Kidney (tissue), 22 donors: ENCODE measurements at places on chromosomes 16 and 17. TPM values are rescaled to one million over a fixed set of nuclear protein-coding genes. Genes with fewer than 3 reads are reported as not detected.

- peak; percentile 53 for DNase-seq
These were observed 328.7 kb downstream of the WWOX start for GRCh38 chr16:78428193-78428592.

GRCh38 chr17:540631-541030 lies 174.0 kb downstream of the VPS53 start:
- DNase-seq, result no peak

The CDRT15L2 gene
- polyA plus RNA-seq, result not detected

- DNase-seq, result no peak
These were observed 6.0 kb downstream of the PLLP start for GRCh38 chr16:57278494-57278893.

DNA sequence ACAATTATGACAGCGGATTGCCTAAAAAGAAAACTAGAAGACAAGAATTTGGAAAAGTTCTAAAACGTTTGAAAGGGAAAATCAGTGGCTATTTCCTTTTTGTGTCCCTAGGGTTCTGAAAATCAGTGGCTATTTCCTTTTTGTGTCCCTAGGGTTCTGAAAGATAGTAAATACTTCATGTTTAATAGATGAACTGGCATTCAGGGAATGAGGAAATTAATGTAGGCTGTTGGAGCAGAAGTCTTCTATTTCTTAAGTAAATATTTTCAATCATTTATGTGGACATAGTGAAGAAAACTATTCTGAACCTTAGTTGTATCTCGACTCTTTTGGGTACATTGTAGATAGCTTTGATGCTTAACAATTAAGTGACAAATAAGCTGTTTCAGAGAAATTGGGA lies 78.9 kb downstream of the SHISA6 start:
- no peak for DNase-seq

The TBC1D3H gene
- not detected for polyA plus RNA-seq

The NRN1L gene
- 1.2 TPM for polyA plus RNA-seq

GRCh38 chr17:72113751-72114150 lies 7.1 kb upstream of the SOX9 start:
- no peak for DNase-seq

DNA sequence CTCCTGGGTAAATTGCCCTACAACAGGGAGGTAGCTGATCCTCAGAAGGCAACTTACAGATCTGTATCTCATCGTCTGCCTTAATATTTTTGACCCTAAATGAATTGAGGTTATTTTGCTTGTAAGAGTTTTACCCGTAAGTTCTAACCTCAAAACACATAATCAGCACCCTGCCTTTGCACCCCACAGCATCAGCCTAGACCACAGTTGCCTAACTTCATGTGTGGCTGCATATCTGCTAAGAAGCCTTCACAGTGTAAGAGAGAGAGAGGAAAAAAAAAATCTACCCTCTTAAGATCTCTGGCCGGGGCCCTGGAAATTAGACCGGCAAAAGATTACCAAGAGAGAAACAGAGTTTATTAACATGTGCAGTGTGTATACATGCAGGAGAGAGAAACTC lies 76.9 kb downstream of the ARHGAP44 start:
- no peak for DNase-seq

DNA sequence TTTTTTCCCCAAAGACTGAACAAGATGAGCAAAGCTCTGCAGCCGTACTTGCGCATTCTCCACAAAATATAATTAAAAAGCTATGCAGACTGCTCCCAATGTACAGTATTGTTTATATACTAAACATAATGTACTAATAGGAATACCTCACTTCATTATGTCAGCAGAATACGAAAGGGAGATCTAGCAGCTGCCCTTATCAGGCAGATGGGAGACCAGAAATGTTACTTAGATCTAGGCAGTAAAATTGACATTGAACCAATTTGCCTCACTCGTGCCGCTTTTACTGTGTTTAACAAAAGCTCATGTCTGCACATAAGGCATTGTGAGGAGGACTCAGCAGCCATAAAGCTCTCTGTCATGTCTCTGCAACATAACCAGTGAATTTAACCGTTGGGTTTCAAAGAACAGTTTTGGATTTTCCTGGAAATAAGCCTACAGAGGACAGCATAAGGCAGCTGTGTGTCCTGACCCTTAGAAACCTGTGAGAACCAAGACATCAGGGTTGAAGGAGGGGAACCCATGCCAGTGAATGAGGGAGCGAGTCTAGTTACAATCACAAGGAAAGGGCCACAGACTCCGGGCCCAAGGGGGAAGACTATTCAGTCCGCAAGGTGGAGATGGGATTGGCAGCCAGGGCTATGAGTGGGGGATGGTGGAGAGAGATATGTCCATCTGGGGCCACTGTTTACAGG lies 71.4 kb downstream of the GNAO1 start:
- DNase-seq, result no peak

DNA sequence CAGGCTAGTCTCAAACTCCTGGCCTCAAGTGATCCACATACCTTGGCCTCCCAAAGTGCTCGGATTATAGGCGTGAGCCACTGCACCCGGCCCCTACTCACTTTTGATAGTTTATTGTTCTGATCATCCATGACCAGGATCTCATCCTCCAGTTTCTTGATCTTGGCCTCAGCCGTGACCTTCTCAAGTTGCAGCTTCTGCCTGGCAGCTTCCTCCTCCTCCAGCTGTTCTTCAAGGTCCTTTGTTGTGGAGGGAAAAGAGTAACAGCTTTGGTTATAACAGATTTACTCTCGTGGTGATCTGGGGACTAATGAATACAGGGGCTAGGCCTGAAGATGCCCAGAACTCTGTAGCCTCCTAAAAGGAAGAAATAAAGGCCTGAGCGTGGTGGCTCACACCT lies 89.9 kb downstream of the NDE1 start:
- DNase-seq, result peak; percentile 11

DNA sequence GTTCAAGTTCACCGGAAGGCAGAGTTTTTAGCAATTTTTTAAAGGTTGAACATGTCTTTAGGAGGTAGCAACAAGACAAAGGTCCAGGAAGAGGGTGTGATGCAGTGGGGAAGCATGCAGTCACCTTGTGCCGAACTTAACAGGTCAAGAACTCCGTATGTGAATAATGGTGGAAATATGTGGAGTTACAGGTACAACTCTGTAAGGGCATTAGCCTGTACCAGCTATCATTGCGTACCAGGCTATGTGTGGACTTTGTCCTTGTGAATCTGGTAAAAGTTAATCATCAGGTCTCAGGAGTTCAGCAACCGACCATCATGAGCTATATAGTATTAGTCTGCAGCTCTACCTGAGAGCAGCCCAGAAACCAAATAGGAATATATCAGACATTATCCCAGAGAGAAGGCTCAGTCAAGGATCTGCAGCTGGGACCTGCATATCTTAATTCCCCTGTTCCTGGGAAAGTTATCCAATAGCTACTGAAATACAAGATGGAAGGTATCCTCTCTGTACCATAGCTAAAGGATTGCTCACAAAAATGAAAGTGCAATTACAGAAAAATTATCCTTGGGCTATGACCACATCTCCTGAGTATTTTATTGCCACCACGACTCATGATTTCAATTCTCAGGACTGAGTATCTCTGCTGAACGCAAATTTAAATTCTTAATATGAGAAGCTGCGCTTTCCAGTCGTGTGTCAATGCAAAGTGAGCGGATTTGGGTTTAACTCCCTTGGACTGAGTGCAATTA lies 469.3 kb downstream of the CDH13 start:
- DNase-seq, result no peak

GRCh38 chr17:50353600-50354195 lies 7.8 kb downstream of the XYLT2 start:
- no peak for DNase-seq

DNA sequence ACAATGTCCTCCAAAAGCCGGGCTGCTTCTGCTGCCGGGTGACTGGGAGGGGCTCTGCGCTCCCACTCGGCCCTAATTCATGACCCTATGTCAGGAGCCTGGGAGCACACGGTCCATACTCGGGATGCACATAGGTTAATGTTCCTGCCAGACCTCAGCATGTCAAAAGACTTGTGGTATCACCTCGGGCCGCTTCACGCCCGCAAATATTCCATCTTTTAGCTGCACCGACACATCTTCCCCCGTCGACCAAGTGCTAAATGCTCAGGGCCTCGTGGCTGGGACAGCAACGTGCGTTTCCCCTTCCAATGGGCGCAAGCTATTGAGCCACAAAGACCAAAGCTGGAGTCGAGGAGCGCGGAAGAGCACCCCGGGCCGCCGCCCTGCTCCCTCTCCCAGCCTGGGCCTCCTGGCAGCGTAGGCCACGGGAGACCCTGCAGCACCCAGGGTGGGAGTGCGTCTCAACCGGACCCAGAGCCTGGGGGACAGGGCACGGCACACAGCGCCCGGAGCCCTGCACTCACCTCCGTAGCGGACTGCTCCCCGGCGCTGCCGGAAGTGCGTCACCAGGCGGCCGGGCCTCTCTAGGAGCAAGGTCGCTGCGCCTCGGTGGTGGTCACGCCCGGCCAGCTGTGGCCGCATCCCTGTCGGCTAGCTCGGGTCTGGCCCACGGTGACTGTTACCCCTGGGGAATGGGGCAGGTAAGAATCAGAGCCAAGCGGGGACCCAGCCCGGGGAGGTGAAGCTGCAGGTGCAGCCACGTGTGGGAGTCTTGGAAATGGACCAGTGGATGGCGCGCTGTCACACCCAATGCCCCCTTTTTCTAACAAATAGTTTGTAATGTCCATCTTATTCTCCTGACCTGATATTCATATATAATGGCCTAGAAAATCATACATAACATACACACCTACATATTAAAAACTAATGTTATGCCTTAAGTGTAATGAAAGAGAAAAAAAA lies at the start of gene ZNF23:
Gene ZNF23, minus strand, starts transcription at position 562 of the 963 bp plus-strand sequence. CDS start 5,451 bp downstream, outside the sequence.
- peak; percentile 90 for DNase-seq

DNA sequence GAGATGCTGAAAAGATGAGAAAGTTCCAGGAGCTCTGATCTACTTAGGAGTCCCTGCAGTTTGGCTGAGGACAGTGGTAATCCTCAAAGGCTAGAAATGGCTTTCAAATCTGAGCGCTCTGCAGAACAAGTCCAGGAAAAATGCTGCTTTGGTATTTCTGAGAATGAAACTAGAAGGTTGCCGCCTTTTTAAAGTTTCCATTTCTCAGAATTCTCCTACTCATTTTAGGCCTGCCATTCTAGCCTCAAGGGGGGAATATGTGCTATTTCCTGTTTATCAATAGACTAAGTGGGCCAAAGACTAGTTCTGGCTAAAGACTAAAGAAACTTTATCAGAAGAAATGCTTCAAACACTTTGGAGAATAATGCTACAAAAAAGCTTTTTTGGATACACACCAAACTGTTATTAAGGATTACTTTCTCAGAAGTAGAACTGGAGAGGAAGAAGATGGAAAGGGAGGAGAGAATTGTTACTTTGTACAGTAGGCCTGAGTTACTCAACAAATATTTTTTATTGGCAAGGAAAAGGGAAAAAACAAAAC lies at the start of gene SLFN12L:
Gene SLFN12L, minus strand, starts transcription at position 78 of the 541 bp plus-strand sequence. CDS start 15,314 bp downstream, outside the sequence.
- DNase-seq, result no peak

GRCh38 chr16:71781741-71782140 lies 26.9 kb downstream of the AP1G1 start:
- peak; percentile 6 for DNase-seq

The WNT9B gene
- 1.9 TPM for polyA plus RNA-seq

The MYOCD gene
- polyA plus RNA-seq, result 0.58 TPM

GRCh38 chr17:55067697-55068439 lies 99.3 kb downstream of the STXBP4 start:
- DNase-seq, result no peak

DNA sequence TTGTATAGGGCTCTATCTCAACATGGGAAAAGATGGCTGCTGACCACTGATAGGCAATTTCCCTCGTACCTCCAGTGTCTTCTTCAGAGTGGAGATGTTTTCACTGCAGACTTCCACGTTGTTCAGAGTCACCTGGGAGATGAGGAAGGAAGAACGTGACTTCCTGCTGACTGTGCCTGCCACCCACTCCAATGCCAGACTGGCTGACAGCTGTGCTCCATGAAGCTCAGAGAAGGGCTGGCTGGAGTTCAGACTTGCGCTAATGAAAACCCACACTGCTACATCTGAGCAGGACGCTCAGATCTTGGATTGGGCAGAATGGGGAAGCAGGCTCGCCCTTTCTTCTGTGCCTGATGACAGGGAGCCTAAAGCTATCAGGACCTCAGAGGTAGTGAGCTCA lies 33.1 kb downstream of the COG4 start:
- DNase-seq, result no peak

DNA sequence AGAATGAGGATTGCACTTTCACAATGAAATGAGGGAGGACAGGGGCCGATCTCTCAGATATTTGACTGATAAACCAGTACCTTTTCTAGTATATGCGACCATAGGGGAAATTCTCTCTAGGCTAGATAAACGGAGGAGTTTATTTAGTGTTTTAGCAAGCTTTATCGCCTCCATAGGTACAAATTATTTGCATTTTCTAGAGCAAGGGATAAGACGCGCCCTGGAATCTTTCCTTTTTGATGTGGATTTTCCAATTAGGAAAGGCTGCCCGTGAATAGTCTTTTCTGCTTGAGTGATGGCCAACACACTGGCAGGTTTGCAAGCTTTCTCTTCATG lies 351 bp upstream of the GDPD1 start:
- no peak for DNase-seq

DNA sequence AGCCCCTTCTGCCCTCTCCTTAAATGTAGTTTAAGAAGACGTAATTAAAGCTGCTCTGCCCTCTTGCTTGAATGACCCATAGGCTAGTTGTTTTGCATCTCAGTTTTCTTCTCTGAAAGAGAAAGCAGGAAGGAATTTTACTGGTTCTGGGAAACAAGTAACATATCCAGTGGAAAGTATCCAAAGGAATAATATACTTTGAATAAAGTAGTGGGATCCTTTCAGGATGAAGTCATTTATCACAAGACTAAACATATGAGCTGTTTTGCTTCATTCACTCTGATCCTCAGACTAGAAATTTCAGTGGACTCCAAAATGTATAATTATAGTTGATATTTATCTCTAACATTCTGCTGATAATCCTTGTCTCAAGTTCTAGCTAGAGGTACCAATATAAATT lies 1297.6 kb upstream of the GOT2 start:
- DNase-seq, result no peak

GRCh38 chr16:16014329-16015224 lies 65.2 kb downstream of the ABCC1 start:
- peak; percentile 84 for DNase-seq

- DNase-seq, result no peak
These were observed 53.4 kb downstream of the PITPNM3 start for GRCh38 chr17:6502871-6503509.

- DNase-seq, result no peak
These were observed 96.6 kb downstream of the CYB561 start for GRCh38 chr17:63349478-63350000.

The CACNG1 gene
- not detected for polyA plus RNA-seq

The METRNL gene
- 107 TPM for polyA plus RNA-seq

DNA sequence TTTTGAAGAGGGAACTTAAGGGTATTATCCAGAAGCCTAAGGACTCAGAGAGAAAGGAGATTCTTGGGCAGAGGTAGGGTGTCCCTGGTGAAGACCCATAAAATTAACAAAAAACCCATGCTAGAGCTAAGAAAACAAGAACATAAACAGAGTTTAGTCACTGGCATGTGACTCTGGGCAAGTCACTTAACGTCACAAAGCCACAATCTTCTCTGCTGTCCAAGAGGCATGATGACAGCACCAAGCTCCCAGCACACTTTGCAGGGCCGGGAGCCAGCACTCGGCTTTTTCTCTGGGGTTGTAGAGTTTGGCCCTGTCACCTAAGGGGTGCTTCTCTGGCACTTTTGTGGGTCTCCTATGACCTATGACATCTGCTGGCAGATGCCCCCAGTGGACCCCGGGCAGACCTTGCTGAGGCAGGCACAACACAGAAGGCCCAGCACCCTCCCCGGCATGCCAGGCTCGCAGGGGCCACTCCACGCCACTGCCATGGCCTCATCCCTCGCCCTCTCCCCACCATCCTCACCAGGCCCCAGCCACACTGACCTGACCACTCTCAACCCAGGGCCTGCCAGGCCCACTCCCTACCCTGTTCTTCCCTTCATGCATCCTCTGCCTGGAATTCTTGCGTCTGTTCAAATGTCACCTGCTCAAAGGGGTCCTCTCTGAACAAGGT lies 69.8 kb downstream of the DYNLRB2 start:
- DNase-seq, result no peak
